Muscle of leg (tissue), 16 donors: ENCODE measurements at places on chromosomes 2 and 18. TPM values are rescaled to one million over a fixed set of nuclear protein-coding genes. Genes with fewer than 3 reads are reported as not detected.

ERICH2 gene
- total RNA-seq = 0.35 TPM

GPAT2 gene
- 2.4 TPM for total RNA-seq

CIB4 gene
- total RNA-seq = not detected

DNA sequence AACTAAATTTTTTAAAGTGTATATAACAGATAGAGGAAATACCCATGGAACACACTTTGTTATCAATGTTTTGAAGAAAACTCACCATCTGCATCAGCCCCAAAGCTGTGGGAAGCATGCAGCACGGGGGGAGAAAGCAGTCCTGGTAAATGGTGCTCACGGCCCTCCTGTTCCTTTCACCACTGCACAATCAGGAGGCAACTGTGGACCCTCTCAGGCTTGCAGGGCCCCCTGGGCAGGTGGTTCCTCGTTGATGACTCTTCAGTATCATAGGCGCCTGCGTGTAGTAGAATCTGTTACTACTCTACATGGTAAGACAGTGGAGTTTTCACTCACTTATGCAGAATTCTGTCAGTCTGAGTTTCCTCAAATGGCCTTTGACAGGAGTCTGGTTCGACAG, 4.9 kb upstream of the CNDP1 start:
- H3K27ac ChIP-seq = no peak overlapping the region
- no peak for DNase-seq
- H3K36me3 ChIP-seq = no peaks in the 10 kb centered on the region
- no peak overlapping the region for H3K4me3 ChIP-seq
- no peaks in the 10 kb centered on the region for H3K4me1 ChIP-seq
